ENCODE measurements at places on chromosomes 1 and 21. TPM values are rescaled to one million over a fixed set of nuclear protein-coding genes. Genes with fewer than 3 reads are reported as not detected.

- H3K4me1 ChIP-seq = peaks cover 7% of the 10 kb centered on the region
- H3K27me3 ChIP-seq = no peaks in the 10 kb centered on the region
- no peak overlapping the region for H3K4me3 ChIP-seq
- H3K36me3 ChIP-seq = no peaks in the 10 kb centered on the region
These were observed 32.3 kb downstream of the RCAN1 start for GRCh38 chr21:34582506-34583150.

The ZNF593OS gene
- 0.62 TPM for polyA plus RNA-seq

- no peak overlapping the region for H3K27ac ChIP-seq
- H3K4me1 ChIP-seq = no peaks in the 10 kb centered on the region
These were observed 78.1 kb upstream of the ZNF644 start for GRCh38 chr1:91099746-91100621.

GRCh38 chr1:39416609-39417008 is 74.8 kb upstream of the BMP8A start:
- H3K4me3 ChIP-seq = no peak overlapping the region
- peaks cover 19% of the 10 kb centered on the region for H3K4me1 ChIP-seq

DNA sequence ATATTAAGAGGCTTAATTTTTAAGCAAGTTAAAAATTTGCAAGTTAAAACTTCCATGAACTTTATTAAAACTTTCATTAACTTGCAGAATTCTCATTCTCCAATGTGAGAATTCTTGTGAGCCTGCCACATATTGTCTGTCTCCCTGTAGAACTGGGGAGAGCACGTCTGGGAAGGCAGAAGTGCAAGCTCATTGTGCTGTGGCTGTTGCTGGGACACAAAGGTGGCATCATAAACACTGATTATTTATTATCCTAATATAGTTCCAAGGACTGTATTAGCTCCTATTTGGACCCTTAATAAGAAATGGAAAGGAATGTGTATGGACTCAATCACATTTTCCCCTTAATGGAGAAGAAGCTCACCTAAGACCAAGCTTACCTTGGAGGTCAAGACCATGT is 68.7 kb upstream of the MROH9 start:
- H3K4me3 ChIP-seq = no peak overlapping the region
- no peaks in the 10 kb centered on the region for H3K36me3 ChIP-seq
- DNase-seq = no peak
- peaks cover 20% of the 10 kb centered on the region for H3K4me1 ChIP-seq
- no peak overlapping the region for H3K27ac ChIP-seq
- H3K27me3 ChIP-seq = no peaks in the 10 kb centered on the region

- no peaks in the 10 kb centered on the region for H3K4me1 ChIP-seq
- H3K4me3 ChIP-seq = no peak overlapping the region
- H3K36me3 ChIP-seq = no peaks in the 10 kb centered on the region
- no peak for DNase-seq
These were observed 36.1 kb downstream of the EPB41 start for GRCh38 chr1:28950449-28950848.

DNA sequence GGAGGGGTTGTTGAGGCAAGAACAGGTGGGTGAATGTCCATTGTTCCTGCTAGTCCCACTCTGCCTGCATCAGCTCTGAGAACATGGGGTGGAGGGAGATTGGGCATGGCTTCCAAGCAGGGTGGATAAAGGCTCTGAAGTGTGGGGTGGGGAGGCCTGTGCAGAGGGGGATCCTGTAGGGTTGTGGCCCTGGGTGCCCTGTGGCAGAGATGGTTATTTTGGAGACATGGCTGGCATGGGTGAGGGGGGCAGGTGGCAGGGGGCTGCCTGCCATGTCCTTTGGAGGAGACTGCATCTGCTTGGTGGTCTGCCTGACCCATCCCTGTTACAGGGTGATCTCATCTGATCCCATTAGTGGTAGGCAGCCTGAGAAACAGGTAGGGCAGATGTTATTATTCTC is 11.2 kb downstream of the MYOG start:
- H3K36me3 ChIP-seq = no peaks in the 10 kb centered on the region
- no peaks in the 10 kb centered on the region for H3K27me3 ChIP-seq
- DNase-seq = no peak
- H3K4me1 ChIP-seq = no peaks in the 10 kb centered on the region
- no peak overlapping the region for H3K27ac ChIP-seq

DNA sequence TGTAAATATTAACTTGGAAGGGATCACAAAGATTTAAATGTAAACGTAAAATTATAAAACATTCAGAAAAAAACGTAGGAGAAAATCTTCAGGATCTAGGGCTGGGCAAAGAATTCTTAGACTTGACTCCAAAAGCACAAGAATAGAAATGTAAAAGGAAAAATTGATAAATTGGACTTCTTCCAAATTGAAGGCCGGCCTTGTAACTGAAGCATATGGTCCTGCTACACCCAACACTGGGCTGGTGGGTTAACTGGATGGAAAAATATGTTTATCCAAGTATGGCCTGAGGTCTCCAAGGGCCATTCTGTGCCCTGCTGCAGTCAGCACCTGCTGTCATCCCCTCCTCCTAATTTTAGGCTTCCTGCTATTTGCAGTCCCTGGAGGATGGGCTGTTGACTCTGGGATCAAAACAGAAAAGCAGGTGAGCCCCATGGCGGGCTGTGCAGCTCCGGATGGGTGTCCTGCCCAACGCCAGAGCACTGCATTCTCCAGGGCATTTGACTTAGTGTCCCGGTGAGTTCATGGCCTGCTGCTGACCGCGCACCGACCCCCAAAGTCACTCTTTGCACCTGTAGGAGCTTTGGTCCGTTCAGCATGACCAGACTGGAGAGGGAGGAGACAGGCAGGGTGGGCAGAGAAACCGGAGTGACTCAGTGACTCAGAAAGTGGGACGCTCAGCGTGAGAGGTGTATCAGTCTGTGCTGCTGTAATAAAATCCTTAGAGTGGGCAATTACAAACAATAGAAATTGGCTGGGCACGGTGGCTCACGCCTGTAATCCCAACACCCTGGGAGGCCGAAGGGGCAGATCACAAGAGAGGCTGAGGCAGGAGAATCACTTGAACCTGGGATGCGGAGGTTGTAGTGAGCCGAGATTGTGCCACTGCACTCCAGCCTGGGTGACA is 6.1 kb upstream of the AIRE start:
- H3K36me3 ChIP-seq = no peaks in the 10 kb centered on the region
- H3K4me3 ChIP-seq = no peak overlapping the region
- DNase-seq = no peak

- H3K36me3 ChIP-seq = no peaks in the 10 kb centered on the region
- H3K4me3 ChIP-seq = no peak overlapping the region
- DNase-seq = no peak
- H3K27ac ChIP-seq = no peak overlapping the region
- H3K27me3 ChIP-seq = no peaks in the 10 kb centered on the region
- no peaks in the 10 kb centered on the region for H3K4me1 ChIP-seq
These were observed 5.3 kb downstream of the UTS2 start for GRCh38 chr1:7847599-7847998.

DNA sequence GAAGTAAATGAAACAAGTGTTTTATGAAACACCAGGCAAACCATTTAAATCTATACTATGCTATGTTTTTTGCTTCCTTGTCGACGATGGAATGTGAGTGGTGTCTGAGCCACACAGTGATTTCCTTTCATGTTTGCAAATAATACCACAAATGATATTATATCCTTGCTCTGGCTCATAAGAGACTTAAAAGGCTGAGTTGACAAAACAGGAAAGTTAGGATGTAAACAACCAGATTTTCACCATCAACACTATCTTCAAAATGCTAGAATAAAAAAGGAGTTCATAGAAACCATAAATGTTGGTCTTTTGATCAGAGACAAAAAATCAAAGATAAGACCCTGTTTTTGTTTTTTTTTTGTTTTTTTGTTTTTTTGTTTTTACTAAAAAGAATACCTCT is 17.8 kb upstream of the MAGI3 start:
- DNase-seq = no peak
- no peak overlapping the region for H3K4me3 ChIP-seq
- no peak overlapping the region for H3K27ac ChIP-seq
- no peaks in the 10 kb centered on the region for H3K36me3 ChIP-seq
- no peaks in the 10 kb centered on the region for H3K4me1 ChIP-seq
- no peaks in the 10 kb centered on the region for H3K27me3 ChIP-seq

- no peak overlapping the region for H3K4me3 ChIP-seq
- no peak for DNase-seq
- no peaks in the 10 kb centered on the region for H3K36me3 ChIP-seq
- H3K4me1 ChIP-seq = no peaks in the 10 kb centered on the region
- H3K27ac ChIP-seq = no peak overlapping the region
These were observed 18.9 kb downstream of the CLEC20A start for GRCh38 chr1:178477841-178478240.

DNA sequence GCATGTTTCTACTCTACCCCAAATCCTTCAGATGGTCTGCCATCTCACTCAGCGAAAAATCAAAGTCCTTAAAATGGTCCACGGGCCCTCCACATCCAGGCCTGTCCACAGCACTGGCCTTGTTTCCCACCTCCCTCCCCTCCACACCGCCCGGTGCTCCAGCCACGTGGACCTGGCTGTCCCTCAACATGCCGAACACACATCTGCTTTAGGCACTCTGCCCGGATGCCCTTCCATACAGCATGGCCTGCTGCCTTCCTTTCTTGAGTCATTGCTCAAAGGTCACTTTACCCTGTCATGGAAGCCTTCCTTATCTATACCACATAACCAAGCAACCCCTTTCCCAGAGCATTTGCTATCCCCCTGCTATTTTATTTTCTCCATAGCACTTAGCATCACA is 143.0 kb downstream of the DNM3 start:
- no peak for DNase-seq
- no peak overlapping the region for H3K4me3 ChIP-seq
- no peaks in the 10 kb centered on the region for H3K4me1 ChIP-seq
- H3K36me3 ChIP-seq = no peaks in the 10 kb centered on the region
- no peaks in the 10 kb centered on the region for H3K27me3 ChIP-seq

- H3K36me3 ChIP-seq = no peaks in the 10 kb centered on the region
- no peak overlapping the region for H3K4me3 ChIP-seq
- H3K4me1 ChIP-seq = peaks cover 24% of the 10 kb centered on the region
- peak overlapping the region; percentile 27 for H3K27ac ChIP-seq
- no peaks in the 10 kb centered on the region for H3K27me3 ChIP-seq
These were observed 60.2 kb downstream of the NDUFS5 start for GRCh38 chr1:39086386-39086785.

The CD34 gene
- 70.7 TPM for polyA plus RNA-seq

DNA sequence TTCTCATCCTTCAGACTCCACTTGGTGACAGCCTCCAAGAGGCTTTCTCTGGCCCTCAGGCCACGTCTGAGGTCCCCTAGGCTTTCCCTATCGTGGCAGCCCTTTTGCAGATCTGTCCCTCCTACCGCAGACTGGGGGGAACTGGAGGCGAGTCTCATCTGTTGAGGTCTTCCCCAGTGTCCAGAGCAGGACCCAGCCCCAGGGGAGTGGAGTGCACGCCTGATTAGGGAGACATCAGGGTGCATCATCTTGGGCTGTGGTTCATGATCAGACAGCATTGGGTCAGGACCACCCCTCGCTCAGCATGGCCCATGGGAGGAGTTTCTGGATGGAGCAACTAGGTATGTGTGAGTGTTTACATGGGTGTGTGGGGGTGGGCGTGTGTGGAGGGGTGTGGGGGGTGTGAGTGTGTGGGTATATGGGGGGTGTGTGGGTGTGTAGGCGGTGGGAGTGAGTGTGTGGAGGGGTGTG is 8.5 kb upstream of the MATN1 start:
- no peaks in the 10 kb centered on the region for H3K27me3 ChIP-seq
- no peaks in the 10 kb centered on the region for H3K36me3 ChIP-seq
- H3K4me3 ChIP-seq = no peak overlapping the region
- DNase-seq = no peak
- no peaks in the 10 kb centered on the region for H3K4me1 ChIP-seq

The SLAMF7 gene
- 5.1 TPM for polyA plus RNA-seq

DNA sequence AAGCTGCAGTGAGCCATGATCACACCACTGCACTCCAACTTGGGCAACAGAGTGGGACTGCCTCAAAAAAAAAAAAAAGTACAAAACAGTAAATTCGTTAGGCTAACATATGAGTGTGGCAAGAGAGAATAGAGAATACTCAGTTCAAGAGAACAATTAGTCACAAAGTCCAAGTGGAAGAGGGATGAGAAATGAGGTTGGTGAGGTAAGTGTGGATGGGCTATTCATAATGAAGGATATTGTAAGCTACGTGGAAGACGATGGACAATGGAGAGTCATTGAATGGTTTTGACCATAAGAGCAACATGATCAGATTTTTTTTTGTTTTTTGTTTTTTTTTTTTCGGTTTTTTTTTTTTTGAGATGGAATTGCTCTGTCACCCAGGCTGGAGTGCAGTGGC is 34.8 kb downstream of the WDTC1 start:
- H3K27ac ChIP-seq = no peak overlapping the region
- H3K4me3 ChIP-seq = no peak overlapping the region
- H3K27me3 ChIP-seq = no peaks in the 10 kb centered on the region
- peaks cover 7% of the 10 kb centered on the region for H3K4me1 ChIP-seq

The NID1 gene
- 21.0 TPM for polyA plus RNA-seq
